ENCODE measurements at places on chromosomes 6 and 20. TPM values are rescaled to one million over a fixed set of nuclear protein-coding genes. Genes with fewer than 3 reads are reported as not detected.

DNA sequence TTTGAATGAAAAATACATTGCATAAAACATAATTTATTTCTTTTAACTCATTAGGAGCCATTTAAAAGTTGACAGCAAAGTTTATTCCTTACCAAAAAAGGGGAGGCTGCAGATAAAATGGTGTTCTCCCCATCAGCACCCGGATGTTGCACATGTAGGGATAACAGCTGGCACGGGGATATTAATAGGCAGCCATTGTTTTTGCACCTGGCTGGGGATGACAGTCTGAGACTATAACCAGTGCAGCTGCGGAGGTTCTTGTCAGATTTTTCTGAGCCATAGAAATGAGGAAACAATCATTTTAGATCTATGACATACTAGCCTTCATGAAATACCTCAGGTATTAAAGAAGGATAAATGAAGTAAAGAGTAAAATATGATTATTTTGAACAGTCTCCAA is 20.1 kb upstream of the HECA start:
- H3K27me3 ChIP-seq: no peaks in the 10 kb centered on the region
- peaks cover 7% of the 10 kb centered on the region for H3K4me1 ChIP-seq
- no peak overlapping the region for H3K4me3 ChIP-seq
- no peak for DNase-seq

GRCh38 chr6:121691126-121691551 is 255.7 kb downstream of the GJA1 start:
- H3K27me3 ChIP-seq: no peaks in the 10 kb centered on the region
- H3K36me3 ChIP-seq: no peaks in the 10 kb centered on the region
- no peak overlapping the region for H3K4me3 ChIP-seq
- DNase-seq: no peak
- no peaks in the 10 kb centered on the region for H3K4me1 ChIP-seq

The NHLRC1 gene
- total RNA-seq: 1.2 TPM

DNA sequence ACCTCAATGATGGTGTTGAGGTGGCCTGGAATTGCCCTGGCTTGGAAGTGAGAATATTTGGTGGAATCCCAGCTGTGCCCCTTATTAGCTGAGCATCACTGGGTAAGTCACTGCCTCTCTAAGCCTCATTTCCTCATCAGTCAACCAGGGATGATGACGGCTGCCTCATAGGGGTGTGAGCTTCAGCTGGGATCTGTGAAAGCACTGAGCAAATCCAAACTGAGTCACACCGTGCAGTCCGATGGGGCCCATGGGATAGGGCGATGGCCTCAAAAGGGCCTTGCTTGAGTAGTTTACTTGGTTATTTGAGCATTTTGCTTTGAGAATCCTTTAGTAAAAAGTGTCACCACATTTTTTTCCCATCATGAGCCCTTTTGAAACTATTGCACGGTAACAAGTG is 1.1 kb downstream of the SLC22A1 start:
- no peaks in the 10 kb centered on the region for H3K27me3 ChIP-seq
- H3K27ac ChIP-seq: no peak overlapping the region
- H3K4me1 ChIP-seq: no peaks in the 10 kb centered on the region
- no peaks in the 10 kb centered on the region for H3K36me3 ChIP-seq

The IL20RA gene
- total RNA-seq: 12.6 TPM

All from esophagus squamous epithelium (tissue), 5 donors.